ENCODE measurements at places on chromosomes 7 and 10.

- no peak for DNase-seq
Measured at GRCh38 chr10:77313066-77313750, 324.4 kb downstream of the KCNMA1 start.

DNA sequence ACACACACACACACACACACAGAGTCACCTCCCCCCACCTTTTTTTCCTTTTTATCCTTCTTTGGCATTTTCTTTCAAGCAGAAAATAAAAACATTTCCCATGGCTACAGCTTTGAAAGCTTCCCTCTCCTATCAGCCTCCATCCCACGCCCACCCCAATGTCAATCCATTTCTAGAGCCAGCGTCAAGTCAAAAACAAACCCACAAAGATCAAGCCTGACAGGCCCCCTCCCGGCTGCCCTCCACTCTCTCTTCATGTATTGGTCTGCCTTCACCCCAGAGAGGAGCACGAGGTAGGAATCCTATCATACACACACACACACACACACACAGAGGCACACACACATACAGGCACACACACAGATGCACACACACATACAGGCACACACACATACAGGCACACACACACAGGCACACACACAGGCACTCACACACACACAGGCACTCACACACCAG lies 8.0 kb upstream of the TNRC18 start:
- no peak for DNase-seq

GRCh38 chr10:79189853-79190435 lies 121.2 kb downstream of the ZMIZ1 start:
- no peak for DNase-seq

- DNase-seq: no peak
Measured at GRCh38 chr10:78516236-78516635, 482.6 kb downstream of the RPS24 start.

- DNase-seq: no peak
Measured at GRCh38 chr10:96619796-96620773, 33.3 kb upstream of the TM9SF3 start.

DNA sequence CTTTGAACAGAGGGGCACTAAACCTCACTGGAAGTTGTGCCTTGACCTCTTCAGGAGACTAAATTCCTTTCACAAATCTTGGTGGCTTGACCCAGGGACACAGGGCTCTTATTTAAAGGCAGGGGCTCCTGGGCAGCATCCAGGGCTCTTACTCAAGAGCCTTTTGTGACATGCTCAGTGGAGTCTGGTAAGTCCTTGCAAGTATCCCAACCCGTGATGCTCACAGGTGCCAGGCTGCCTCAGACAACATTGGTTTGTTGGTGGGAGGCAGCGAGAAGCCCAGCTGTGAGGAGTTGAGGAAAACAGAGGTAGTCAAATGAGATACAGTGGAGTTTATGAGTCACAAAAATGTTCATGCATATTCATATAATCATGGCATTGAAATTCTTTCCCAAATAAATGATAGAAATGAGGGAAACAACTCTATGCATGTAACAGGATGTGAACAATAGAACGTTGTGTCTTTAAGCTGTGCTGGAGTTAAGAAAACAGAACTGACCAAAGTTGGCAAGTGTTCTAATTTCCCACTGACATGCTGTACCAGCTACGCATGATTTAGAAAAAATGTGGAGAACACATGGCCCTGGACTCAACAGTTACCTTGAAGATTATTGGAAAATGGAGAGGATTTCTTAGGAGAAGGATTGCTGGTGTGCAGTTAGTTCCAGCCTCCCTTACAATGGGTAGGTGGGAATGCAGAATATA lies 654.5 kb upstream of the COBL start:
- no peak for DNase-seq

- no peak for DNase-seq
Measured at GRCh38 chr10:24333736-24334135, 124.8 kb downstream of the KIAA1217 start.

GRCh38 chr10:126214021-126214420 lies 174.3 kb downstream of the ADAM12 start:
- no peak for DNase-seq

- no peak for DNase-seq
Measured at GRCh38 chr7:32428546-32428945, 61.6 kb downstream of the LSM5 start.

GRCh38 chr10:74113546-74113945 lies 37.1 kb downstream of the AP3M1 start:
- DNase-seq: no peak

DNA sequence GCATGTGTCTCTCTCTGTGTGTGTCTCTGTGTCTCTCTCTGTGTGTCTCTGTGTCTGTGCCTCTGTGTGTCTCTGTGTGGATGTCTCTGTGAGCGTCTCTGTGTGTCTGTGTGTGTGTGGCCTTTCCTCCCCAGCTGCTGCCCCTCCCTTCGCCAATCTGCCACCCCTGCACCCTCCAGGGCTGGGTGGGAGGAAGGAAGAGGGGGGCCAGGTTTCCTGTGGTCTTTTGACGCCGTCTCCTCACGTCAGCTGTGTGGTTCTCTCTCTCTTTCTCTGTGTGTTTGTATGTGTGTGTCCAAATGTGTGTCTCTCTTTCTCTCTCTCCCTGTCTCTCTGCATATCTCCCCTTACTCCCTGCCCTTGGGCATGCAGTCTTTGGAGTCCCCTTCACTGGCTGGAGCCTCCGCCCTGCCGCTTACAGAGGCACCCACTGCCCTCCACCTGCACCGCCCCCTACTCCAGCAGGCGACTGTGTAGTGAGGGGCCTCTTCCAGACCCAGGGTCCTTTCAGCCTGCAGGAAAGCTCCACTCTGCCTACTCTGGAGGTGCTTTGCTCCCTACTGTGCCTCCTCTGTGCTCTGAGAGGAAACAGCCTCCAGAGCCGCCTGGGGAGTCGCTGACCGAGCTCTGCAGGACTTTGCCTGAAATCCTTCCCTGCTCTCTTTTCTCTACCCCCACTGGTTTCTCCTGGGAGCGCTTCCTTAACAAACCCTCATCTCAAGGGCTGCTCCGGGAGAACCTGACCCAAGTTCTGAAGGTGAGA lies 44.2 kb upstream of the C10orf71 start:
- DNase-seq: peak; percentile 26

DNA sequence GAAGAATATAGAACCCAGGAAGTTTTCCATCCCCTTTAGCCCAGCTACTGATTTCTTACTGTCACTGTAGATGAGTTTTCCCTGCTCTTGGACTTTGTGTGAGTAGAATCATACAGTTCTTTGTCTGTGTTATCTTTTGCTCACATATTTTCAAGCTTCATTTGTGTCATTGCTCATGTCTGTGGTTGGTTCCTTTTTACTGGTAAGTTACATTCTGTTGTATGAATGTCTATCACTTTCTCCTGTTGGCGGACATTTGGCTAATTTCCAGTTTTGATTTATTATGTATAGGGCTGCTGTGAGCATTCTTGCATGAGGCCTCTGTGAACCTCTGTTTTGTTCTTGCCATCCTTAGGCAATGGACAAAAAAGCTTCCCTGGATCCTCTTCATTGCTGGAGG lies 5.3 kb downstream of the GLRX3 start:
- DNase-seq: no peak

GRCh38 chr7:39946693-39947092 lies 3.4 kb upstream of the CDK13 start:
- DNase-seq: no peak

DNA sequence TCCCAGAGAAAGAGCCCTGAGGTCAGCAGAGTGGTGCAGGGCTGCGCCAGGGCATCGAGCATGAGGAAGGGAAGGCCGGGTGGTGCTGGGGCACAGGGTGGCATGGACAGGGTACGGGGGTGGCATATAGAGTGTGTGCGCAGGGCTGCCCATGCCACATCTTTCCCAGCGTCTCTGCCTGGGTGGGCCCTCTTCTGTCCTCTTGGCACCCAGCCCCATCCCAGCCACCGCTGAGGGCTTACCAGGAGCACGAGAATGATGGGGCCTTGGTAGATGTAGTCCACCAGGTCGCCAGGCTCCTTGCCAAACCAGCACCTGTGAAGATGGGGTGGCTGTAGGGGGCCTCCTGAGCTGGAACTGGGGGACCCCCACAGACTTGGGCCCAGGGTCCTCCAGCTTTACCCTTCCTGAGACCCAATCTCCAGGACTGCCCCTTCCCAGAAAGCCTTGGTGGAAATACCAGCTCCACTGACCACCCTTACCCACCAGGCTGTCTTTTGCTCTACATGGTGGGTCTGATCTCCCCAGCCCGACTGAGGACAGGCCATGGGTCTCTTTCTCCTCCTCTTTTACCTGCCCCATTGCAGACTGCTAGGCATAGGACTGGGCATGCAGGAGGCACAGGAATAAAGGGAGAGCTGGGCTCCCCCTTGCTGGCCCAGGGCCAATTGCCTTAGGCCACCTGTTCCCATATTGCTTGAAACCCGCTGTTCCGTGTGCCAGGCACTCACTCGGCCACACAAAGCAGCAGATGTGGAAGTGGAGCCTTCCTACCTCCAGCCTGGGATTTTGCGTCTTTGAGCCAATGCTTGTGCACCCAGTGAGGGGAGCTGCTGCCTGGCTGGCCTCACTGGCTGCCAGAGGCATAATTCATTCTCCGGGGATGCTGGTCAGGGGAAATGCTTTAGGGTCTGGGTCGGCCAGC lies 21.7 kb downstream of the CRHR2 start:
- DNase-seq: no peak

DNA sequence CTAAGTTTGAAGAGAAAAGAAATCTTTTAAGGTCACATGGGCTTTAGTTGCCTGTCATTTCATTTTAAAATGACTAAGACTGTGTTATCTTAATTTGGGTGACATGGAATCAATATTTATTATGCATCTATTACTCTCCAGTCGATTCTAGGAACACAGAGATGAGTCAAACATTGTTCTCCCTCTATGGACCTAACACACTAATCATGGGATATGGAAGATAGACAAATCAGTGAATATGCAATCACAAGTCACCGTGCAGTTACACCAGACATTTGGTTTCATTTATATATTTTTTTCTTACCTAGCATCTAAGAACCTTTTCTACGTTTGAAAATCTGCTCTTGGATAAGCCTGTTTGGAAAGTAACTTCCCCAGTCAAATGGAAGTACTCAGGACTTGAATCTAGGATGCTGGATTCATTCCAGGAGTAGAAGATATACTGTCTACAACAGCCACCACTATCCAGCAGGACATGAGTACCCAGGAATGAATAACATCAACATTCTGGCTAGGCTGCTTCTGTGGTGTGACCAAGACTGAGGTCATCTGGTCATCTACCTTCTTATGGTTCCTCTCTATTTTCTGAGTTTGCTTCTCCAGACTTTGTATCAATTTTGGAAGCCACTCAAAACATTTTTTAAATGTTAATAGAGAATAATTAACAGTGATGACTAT lies 902.9 kb upstream of the LRRN3 start:
- no peak for DNase-seq

DNA sequence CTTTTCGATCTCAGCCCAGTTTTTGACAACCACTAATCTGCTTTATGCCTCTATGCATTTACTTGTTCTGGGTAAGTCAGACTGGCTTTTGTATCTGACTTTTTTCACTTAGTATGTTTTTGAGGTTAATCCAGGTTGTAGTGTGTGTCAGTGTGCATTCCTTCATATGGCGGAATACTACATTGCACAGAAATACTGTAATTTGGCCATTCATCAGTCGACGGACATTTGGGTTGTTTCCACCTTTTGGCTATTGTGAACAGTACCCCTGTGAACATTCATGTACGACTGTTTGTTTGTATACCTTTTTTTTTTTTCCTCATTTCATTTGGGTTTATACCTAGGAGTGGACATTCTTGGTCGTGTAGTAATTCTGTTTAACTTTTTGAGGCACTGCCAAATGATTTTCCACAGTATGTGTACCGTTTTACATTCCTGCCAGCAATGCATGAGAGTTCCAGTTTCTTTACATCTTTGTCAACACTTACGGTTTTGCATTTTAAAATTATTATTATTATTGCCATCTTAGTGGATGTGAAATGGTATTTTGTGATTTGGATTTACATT lies 57.4 kb downstream of the MKLN1 start:
- DNase-seq: no peak

DNA sequence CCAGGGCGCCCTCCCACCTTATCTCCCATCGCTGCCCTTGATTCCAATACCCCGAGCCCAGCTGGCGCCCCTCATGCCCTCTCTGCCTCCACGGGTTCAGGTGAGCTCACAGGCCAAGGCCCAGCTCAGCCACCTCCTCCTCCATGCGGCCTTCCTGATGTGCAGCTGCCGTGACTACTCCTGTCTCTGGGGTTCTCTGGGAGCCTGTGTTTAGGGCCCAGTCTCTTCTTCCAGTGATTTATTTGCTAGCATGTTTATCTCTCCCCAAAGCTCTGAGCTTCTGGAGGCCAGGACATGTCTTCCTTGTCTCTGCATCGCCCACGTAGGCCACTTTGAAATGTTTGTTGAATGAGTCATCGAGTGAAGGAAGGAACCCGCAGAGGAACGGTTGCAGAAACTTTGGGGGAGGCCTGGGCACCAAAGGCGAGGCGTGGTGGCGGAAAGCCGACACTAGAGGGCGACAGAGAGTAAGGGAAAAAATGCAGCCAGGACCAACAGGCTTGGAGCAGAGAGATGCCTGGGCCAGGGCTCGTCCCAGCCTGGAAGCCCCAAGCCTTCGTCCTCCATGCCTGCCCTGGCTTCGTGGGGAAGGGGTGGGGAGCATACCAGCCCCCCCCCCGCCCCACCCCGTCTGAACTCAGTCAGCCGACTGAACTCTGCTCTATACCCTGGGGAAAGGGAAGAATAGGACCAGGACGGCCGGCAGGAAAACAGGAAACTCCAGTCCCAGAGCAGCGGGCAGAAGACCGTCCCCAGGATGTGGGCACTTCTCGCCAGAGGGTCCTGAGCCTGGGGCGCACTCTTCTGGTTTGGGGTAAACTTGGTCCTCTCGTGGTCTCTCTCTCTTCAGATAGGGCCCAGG lies 10.9 kb upstream of the HSPB1 start:
- DNase-seq: peak; percentile 67

DNA sequence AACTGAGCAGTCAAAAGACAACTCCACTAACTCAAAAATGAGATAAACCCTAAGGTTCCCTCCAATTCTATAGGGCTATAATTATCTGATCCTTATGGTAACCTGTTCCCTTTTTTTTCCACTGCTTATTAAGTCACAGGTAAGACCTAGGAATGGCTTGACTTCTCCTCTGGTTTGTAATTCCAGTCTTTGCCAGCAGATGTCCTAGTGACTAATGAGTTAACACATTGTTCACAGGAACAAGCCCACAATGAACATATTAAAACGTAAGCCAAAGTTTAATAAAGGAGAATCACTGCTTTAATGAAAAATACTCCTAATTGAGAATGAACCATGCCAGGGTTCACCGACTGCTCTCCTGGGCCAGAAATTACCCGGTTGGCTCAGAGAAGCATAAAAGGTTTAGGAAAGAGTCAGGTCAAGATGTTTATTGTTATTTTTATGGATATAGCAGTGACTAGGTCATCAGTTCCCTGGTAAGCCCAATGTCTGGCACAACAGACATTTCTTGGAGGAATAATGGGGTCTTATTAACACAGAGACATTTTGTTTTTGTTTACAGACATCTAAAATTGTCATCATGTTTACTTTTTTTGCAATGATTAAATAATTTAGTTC lies 120.1 kb downstream of the ELAPOR2 start:
- no peak for DNase-seq

DNA sequence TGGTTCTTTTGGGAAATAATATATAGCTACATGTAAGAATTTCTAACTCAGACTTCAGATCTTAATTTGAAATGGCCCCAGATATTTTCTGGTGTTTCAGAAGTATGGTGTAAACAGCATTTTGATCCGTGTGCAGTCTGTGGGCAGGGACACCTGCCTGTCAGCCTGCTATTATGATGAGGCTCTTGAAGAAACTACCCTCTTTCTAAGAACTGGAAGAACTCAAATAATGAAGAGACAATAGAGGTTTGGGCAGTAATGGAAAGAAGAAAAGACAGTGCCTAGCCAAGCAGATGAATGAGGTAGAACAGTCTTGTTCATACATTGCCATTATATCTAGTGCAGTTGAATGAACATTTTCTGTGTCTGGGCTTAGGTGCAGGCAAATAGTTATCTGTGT lies 256.6 kb downstream of the ARHGAP21 start:
- no peak for DNase-seq
